Inflammatory macrophage (primary cell): ENCODE measurements at places on chromosomes 6 and 20.

DNA sequence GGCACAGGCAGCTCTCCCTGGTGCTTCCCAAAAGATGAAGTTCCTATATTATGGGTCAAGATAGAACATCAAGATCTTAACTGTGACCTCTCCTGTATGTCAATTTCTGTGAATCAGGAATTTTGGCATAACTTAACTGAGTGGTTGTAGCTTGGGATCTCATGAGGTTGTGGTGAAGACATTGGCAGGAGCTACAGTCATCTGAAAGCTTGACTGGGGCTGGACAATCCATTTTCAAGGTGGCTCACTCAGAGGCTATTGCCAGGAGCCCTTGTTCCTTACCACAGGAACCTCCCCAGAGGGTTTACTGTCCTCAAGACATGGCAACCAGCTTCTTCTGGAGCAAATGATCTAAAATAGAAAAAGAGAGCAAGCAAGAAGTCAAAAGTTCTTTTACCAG, 252.2 kb downstream of the ADGB start:
- DNase-seq = no peak

GRCh38 chr6:147434516-147434915, 74.0 kb upstream of the SAMD5 start:
- DNase-seq = no peak

GRCh38 chr20:22581437-22582385, 2.7 kb downstream of the FOXA2 start:
- no peak for DNase-seq

- no peak for DNase-seq
Observed at GRCh38 chr6:31462026-31462963, 35.6 kb upstream of the MICB start.

DNA sequence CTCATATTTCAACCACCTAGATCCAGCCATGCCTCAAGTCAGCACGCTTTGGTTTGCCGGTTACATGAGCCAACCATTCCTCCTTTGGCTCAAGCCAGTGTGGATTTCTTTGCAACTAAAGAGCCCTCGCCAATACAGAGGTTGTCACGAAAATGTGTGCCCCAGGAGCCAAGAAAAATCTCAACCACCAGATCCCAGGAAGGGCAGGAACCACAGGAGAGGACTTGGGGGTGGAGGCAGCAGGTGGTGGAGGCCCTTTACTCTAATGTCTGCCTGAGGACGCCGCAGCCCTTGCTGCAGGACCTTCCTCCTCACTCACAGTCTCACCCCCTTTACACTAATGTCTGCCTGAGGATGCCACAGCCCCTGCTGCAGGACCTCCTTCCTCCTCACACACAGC, 144.8 kb upstream of the PHACTR3 start:
- no peak for DNase-seq

DNA sequence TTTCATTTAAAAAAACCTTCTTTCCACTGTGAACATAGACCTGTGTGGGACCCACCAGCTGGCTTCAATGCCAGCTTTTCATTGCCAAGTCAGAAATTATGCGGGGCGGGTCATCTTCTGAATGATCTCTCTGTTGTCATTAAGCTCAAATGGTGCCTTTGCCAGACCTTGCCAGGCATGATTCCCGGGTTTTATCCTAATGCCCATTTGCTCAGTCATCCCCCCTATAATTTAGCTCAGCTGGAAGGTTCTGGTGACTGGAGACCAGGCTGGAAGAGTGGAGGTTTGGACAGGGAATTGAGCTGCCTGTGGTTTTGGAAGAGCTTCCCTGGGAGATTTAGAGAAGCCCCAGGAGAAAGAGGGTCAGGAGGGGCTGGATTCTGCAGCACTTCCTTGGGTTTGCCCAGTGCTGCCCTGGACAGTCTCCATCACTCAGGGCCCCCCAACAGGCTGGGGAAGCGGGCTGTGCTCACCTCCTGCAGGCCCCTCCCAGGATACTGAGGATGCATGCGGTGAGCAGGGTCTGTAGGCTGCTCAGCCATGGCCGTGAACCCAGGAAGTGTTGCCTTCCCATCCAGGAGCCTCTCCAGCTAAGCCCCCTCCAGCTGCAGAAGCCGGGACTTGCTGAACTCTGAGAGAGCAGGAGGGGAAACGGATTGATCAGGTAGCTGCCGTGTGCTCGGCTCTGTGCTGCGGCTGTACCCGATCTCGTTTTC, 273.0 kb downstream of the CDH4 start:
- DNase-seq = no peak

DNA sequence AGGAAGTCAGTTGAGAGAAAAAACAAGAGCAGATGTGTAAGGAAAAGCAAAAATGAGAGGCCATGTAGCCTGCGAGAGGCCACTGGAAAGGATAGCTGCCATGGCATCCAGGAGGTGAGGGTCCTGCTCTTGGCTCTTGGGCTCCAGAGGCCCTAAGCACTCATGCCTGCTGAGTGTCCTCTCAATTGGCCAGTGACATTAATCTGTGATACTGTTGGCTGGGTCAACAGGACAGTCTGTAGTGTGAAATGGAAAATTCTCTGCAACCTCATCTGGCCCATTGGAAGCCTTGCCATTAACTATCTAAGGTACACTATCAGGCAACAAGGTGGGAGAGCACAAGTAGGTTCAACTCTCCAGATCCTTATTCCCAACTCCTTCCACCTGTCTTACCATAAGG, 180.9 kb downstream of the LY86 start:
- no peak for DNase-seq
